ENCODE measurements at places on chromosomes 12 and 14.

DNA sequence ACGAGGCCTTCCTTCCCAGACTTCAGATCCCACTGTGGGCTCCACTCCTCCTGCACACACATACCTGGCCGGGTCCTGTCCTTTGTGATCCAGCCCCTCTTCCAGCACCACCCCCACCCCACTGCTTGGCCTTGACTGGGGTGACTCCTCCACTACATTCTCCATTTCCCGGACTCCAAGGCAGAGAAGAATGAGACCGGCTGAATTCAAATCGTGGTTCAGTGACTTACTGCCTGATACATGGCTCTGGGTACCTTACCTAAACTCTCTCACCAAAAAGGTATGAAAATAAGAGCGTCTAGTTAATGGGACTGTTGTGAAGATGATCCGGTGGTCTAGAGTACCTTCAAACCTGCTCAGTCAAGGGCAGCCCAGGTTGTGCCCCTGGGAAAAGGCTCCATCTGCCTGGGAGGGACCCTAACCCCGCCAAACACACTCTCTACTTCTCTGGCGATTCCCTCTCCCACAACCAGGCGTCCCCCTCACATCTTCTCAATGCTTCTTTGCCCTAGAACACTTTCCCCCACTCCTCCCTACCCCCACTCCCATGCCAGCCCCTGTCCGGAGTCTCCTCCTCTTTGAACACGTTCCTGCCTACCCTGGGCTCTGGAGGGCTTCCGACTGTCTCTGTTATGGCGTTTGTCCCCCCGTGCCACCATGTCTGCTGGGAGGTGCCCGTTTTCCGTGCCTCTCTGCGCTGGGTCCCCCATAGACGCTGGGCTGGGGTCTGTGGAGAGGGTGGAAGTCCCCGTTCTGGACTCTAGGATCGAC lies 1.5 kb upstream of the ZBTB42 start:
- no peak for DNase-seq

DNA sequence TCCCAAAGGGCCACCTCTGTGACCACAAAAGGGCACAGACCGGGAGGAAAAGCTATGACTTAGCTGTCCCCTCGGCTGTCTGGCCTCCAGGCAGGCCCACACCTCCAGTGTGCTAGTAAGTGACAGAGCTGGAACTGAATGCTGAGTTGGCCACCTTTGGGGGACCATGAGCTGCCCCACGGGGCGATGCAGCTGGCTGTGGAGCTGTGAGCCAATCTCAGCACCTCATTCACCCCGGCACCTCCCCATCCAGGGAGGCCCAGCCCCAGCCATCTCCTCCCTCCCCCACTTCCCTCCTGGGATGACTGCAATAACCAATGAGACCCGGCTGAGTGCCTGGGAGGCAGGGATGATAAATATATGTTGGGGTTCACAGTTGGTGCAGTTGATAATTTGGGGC lies 12.2 kb upstream of the TESC start:
- no peak for DNase-seq

DNA sequence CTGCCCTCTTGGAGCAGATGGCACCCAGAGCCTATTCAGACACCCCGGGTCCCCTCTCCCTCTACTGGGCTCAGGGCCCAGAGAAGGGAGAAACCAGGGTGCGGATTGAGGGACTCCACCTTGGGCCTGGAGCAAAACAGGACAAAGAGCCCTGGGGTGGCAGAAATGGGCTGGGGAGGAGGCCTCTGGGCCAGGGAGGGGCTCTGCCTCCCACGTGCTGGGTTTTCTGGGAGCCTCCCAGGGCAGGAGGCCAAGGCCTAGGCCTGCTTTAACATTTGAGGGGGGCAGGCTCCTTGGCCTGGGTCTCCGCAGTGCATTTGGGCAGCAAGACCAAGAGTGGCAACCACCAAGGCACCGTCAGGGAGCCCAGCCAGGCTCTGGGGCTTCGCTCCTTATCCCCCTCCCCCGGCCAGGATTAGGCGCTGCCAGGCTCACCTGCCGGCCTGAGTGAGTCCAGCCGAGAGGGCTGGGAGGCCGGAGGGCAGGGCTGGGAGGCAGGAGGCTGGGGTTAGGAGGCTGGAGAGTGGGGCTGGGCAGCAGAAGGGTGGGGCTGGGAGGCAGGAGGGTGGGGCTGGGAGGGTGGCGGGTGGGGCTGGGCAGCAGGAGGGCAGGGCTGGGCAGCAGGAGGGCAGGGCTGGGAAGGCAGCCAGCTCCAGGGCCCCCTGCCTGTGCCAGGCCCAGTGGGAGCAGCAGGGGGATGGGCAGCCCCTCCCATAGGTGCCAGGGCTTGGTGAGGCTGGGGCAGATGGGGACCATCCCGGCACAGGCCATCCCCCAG lies 101.8 kb upstream of the EIF5 start:
- no peak for DNase-seq

DNA sequence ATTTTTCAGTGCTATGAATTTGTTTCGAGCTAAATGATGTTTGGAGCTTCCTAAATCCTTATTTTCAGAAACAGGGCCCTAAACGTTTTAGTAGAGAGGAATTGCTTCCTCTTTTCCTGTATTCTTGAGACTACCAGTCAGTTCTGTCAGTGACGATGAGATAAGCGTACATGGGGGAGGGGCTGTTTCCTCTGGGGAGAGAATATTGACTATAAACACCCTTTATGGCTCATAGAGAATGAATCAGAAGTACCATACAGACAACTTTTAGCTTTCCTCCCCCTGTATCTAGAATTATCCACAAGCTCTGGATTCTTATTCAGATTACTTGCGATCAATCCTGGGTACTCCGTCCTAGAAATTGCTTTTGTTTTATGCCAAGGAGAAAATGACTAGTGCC lies 5.1 kb downstream of the TBK1 start:
- no peak for DNase-seq

- DNase-seq, result no peak
Measured at GRCh38 chr12:85616201-85616600, 220.0 kb downstream of the RASSF9 start.

DNA sequence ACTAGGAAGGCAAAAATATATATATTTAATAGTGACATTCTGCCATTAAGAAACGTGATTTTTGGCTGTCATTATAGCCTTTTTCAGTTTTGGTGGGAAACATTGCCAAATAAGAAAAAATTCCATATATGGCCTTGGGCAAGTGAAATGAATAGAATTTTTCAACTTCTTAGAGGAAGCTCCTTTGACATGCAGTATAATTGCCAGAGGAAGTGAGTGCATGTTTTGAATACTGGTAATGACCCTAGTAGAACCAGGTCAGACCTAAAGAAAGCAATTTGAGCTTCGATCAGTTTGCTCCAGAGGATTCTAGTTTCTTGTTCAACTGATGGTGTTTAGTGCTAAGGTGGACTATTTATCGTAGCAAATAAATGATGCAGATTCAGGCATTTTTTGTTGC lies 26.2 kb upstream of the TRIM9 start:
- no peak for DNase-seq

GRCh38 chr12:116284396-116284795 lies 6.9 kb upstream of the MED13L start:
- no peak for DNase-seq

DNA sequence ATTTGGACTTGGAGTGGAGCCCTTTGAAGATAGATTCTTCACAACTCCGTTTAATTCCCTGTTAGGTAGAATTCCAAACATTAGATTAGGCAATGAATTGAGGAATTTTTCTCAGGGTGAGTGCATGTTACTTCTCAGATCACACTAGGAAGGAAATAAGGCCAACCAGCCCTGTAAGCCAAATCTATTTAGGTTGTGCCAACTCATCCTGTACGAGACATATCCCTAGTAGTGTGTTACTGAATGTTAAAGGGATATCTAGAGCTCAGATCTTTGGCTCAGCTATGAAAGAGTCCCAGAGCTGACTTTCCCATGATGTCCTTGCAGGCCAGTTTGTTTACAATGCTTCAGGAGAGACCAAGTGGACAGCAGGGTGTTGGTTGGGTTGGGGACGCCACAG lies 45.6 kb downstream of the GPHB5 start:
- no peak for DNase-seq

- no peak for DNase-seq
Measured at GRCh38 chr14:105077649-105077995, 12.4 kb upstream of the GPR132 start.

DNA sequence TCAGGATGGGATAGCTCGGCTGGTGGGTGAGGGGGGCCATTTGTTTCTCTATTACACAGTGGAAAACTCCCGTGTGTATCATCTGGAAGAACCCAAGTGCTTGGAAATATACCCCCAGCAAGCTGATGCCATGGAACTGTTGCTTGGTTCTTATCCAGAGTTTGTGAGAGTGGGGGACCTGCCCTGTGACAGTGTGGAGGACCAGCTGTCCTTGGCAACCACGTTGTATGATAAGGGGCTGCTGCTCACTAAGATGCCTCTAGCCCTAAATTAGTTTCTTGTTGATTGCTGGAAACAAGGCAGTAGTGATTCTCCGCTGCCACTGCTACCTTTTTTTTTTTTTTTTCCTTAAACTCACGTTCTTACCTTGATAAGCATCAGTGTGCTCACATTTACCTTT lies 1.9 kb downstream of the RIOX1 start:
- no peak for DNase-seq

- no peak for DNase-seq
Measured at GRCh38 chr12:53954694-53955035, at the start of gene HOXC12. HOXC12 (plus strand) TSS chr12:53954903; CDS start chr12:53954930, 27 bp downstream.

GRCh38 chr12:104942075-104942474 lies 16.0 kb downstream of the SLC41A2 start:
- DNase-seq, result no peak

- DNase-seq, result no peak
Measured at GRCh38 chr12:8519171-8519570, 5.9 kb downstream of the CLEC4D start.

DNA sequence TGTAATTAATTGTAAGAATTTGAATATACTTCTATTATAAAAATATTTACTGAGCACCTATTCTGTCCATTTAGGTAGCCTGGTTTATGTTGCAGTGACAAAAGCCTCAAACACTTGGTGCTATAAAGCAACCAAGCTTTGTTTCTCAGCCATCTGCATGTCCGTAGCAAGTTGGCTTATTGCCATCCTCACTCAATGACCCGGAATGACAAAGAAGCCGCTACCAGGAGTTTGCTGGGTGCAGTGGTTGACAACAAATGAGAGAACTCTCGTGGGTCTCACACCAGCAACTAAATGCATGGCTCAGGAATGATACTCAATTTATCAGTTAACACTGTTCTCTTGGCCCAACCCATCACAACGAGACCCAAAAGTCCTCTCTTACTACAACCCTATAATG lies 553.1 kb downstream of the DIO2 start:
- no peak for DNase-seq

- DNase-seq, result peak; percentile 92
Measured at GRCh38 chr14:92121670-92122350, at the start of the genes CPSF2 and NDUFB1. CPSF2 (plus strand) TSS chr14:92121969; CDS start chr14:92130985, 9,016 bp downstream. NDUFB1 (minus strand) TSS chr14:92121706; CDS start chr14:92117637, 4,069 bp downstream.

- DNase-seq, result no peak
Measured at GRCh38 chr14:40981247-40981646, 625.4 kb upstream of the LRFN5 start.

DNA sequence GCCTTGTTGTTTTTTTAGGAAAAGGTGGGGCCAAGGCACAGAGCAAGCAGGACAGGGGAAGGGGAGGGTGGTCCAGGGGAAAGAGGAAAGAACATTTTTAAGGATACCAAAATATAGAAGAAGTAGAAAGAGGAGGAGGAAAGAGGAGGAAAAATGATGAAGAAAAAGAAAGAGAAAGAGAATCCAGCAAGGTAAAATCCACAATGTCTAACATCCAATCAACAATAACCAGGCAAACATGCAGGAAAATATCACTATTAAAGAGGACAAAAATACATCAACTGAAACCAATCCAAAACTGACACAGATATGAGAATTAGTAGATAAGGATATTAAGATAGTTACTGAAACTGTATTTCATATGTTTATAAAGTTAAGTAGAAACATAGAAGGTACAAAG lies 7.0 kb upstream of the TMEM120B start:
- no peak for DNase-seq

DNA sequence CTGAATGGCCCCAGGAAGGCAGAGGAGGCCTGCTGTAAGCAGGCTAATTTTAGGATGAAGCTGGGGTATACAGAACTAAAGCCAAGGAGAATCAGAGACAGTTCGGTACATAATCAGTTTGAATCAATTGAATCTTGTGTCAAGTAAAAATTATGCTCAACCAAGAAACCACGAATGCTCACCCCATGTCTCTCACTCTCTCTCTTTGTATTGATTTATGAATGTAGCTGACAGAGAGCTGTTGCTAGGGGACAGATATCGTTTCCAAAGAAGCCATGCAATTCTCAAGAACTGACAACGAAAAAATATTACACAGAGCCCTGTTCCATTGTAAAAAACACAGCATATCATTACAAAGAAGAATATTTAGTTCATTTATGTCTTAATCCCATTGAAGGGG lies 151.1 kb upstream of the PKP2 start:
- no peak for DNase-seq

- DNase-seq, result peak; percentile 31
Measured at GRCh38 chr12:40436564-40436963, 211.8 kb downstream of the LRRK2 start.

DNA sequence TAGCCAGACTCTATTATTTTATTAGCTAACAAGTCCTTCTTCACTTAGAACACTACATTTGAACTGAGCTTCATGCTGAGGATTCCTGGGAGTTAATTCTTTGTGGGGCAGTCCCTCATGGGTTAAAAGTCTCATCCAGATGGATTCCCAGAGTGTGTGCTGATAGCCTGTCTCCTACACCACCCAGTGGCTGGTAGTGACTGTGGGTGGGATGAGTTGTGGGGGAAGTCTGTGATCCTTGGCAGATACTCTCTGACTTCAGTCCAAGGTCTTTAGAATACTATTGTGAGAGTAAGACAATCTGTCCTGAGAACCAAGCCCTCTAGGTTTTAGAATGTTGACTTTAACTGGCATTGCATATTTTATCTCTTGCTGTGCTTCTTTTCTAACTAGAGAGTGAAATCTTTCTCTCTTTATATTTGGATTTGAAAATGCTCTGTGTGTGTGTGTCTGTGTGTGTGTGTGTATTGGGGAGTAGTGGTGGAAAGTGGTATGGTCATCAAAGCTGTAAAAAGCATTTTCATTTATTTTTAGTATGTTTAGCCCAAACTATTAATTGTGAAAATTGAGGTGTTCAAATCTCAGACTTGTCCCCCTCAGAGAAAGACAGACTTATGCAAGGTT lies 37.3 kb downstream of the AKAP6 start:
- no peak for DNase-seq

DNA sequence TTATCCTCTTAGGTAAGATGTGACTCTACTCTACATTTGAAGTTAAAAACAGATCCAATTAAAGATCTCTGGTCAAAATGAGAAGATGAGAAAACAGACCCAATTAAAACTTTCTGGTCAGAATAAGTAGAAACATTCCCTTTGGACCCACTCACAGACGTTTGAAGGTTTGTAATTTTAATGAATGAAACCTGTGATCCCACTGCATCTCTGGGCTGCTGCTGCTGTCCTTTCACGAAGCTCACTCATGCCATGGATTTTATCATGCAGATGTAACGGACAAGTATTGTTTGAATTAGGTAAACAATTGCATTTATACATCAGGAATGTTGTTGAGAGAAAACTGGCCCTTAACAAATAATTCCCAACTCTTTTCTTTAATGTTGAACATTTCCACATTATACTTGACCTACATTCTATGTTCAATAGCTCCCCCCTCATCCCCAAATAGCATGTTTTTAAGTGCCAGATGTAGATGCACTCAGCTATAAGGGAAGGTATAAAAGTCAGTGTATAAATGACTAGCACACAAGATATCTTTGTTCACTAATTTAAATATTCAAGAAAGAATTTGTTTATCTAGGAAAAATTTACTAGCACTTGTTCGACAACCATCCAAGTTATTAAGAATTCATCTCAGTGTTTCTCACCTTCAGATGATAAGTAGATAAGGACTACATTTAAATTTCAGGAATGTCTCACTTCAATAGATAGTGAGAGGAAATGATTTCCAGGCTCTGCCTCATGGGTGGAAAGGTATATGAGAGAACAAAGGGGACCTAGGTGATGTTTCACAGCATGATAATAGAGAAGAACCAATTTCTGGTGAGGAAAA lies 202.3 kb upstream of the LMNTD1 start:
- DNase-seq, result no peak
